HCT116 (cell line): ENCODE measurements at places on chromosomes 12 and 14.
A peak's percentile ranks its signal among the peaks of the same experiment; 100 is the strongest.

DNA sequence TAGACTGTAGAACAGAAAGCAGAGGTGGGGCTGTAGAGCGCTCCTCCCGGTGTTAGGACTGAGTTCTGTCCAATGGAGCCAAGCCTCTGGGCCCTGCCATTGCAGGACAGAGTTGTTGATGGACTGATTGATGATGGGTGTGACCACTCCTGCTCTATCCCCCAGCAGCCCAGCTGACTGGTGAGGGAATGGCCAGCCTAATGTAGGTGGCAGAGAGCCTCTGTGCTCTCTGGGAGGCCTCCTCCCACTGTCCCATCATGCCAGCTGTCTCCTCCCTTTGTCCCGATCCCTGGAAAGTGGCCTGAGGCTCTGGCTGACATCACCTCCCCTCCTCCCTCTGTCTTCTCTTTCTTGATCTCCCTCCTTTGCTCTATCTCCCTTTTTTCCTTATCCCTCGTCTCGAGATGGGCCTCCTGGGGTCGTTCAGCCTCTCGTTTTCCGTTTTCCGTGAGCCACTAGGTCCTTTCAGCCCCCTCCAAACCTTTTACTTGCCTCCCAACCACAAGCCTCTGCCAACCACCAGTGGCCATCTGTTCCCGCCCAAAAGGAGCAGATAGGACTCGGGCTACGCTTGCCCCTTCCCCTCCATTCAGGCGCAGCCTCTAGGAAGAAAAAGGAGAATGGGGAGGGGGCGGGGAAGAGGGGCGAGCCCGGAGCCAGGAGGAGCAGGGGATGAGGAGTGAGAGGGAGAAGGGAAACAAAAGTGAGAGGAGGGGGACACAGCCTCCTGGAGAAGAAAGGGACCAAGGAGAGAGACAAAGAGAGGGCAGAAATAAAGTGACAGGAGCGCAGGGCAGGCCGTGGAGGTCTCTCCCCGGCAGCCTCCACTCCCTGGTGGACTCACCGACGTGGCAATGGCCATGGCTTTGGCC is 572 bp downstream of the EFS start:
- DNase-seq, result no peak

- no peak for DNase-seq
Observed at GRCh38 chr14:32408018-32408417, 78.9 kb downstream of the AKAP6 start.

GRCh38 chr12:47346251-47347019 is 266.7 kb upstream of the AMIGO2 start:
- no peak for DNase-seq

DNA sequence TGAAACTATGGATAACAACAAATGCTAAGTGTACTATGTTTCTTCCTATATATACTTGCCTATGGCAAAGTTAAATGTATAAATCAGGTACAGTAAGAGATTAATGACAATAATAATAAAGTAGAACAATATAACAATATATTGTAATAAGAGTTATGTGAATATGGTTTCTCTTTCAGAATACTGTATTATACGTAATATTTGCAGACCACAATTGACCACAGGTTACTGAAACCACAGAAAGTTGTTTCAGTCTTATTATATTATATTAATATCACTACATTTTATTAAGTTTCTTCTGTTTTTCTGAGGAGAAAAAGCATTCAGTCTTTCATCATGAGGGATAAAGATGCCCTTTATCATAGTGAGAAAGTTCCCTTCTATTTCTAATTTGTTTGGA is 131.2 kb downstream of the EML1 start:
- DNase-seq, result no peak

DNA sequence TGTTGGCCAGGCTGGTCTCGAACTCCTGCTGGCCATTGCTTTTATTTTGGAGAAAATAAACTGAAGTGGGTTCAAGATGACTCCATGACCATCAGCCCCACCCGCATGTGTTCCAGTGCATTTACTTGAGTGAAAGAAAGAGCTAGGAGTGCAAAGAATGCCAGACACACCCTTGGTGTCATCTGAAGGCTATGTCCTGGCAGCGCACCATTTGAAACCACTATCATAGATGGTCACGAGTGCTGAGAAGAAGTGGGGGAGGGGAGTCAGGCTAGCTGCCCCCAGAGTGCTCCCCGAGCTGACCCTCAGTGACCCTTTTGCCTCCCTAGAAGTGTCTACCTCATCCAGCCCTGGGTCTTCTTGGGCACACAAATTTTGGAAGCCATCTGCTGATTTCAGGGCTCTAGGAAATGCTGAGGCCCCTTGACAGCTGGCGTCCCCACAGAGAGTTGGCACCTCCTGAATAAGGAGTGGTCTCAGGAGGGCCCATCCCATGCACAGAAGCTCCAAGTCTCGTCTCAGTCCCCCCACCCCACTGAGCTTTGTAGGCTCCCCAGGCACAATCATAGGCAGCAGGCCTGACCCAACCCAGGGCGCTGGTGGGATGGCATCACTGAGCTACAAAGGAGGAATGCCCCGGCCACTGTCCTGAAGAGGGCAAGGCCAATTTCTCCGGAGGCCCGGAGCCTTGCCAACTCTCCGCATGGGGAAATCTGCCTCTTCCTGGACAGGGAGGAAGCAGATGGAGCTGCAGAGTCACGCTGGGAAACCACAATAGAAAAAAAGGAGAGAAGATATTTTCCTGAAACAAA is 28.0 kb downstream of the PXN start:
- DNase-seq, result no peak

GRCh38 chr14:83171761-83172160 is 1638.1 kb upstream of the SEL1L start:
- no peak for DNase-seq

DNA sequence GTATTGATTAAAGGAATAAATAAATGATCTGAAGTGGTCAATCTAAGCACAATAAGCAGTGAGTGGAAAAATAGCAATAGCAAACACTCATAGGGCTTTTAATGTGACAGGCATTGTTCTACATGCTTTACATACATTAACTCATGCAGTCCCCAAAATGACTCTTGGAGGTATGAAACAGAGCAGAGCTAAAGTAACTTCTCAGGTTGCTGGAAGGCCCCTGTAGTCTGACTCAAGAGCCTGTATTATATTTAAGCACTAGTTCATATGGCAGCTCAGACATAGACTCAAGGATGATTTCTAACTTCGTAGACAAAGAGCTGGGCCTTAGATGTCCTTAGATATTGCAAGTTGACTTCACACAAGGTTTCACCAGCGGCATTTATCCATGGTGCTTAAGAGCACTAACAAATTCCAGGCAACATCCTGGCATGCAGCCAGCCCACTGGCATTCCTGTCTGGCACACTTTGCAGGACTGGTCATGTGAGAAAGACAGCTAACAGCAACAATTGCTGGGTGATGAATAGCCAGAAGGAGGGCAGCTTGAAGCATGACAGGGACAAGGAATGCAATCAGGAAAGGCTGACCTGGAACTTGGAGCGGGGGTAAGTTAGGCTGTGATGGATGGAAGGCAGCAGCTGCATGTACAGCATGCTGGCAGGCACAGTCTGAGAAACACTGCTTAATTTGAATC is 22.9 kb upstream of the KTN1 start:
- DNase-seq, result peak; percentile 38

DNA sequence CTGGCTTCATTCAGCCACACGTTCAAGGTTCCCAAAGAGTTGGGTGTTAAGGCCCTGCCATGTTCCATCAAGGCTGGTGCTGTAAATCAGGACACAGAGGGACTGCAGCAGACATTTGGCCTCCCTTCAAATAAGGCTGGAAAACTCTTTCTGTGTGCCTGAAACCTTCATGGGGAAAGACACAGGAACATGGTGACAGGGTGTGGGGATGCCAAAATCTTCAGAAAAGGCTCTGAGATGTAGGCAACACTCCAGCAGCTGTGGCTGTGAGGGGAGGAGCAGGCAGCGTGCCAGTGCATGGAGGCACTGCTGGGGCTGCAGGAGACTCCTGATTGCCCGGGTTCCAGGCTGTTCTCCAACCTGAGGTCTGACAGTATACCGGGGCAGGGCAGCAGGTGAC is 15.0 kb downstream of the POMT2 start:
- DNase-seq, result no peak

DNA sequence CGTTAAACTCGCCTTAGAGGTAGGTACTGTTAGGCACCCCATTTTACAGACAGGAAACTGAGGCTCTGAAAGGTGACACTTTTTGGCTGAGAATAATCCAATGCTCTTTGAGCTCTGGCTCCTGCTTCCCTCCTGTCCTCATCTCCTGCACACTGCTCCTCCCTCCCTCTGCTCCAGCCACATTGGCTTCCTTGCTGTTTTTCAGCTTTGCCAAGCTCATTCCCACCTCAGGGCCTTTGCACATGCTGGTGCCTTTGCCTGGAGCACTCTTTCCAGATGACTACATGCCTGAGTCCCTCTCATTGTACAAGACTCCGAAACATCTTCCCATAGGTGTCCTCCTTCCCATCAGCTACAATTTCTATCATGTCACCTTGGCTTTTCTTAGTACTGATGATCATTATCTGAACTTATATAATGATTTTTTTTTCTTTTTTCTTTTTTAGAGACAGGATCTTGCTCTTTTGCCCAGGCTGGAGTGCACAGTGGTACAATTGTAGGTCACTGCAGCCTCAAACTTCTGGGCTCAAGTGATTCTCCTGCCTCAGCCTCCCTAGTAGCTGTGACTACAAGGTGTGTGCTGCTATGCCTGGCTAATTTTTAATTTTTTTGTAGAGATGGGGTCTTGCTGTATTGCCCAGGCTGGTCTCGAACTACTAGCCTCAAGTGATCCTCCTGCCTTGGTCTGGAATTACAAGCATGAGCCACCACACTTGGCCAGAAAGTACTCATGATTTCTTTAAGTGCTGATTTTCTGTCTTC is 15.2 kb downstream of the MSI1 start:
- no peak for DNase-seq

- no peak for DNase-seq
Observed at GRCh38 chr12:94141892-94142291, 6.5 kb upstream of the PLXNC1 start.

GRCh38 chr12:70317781-70318180 is 48.3 kb upstream of the KCNMB4 start:
- DNase-seq, result no peak

GRCh38 chr12:117412465-117413188 is 51.2 kb upstream of the NOS1 start:
- no peak for DNase-seq

- DNase-seq, result peak; percentile 55
Observed at GRCh38 chr12:124392271-124392666, 97.4 kb downstream of the RFLNA start.

- DNase-seq, result no peak
Observed at GRCh38 chr14:64684091-64684490, 20.1 kb upstream of the PLEKHG3 start.

GRCh38 chr14:98348505-98348904 is 923.5 kb downstream of the BCL11B start:
- no peak for DNase-seq

DNA sequence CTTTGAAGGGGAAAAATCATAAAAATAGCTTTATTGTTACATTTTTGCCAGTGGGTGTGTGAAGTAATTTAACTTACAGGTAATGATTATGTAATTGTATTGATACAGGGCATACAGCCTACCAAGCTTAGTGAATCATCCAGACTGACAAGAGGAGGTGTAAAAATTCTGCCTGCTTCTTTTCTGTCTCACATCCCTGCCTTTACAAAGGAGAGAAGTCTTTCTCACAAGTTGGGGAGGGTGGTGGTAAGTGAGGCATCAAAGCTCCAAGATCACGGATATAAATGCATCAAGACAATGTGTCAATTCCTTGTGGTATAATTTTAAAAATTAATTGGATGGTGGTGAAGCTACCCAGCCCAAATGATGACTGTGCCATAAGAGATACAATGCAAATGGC is 39.0 kb upstream of the G2E3 start:
- DNase-seq, result no peak

DNA sequence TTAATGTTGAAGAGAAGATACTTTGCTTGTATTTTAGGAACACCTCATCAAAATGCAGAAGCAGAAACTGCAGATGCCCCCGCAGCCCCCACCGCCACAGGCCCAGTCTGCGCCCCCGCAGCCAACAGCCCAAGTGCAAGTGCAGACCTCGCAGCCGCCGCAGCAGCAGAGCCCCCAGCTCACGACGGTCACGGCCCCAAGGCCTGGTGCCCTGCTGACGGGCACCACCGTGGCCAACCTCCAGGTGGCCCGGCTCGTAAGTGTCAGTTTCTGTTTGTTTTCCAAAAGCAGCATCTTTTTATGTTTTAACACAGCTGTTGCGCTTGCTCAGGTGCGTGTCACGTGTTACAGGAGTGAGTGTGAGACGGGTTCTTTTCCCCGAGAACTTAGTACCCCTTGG is 79.5 kb downstream of the DDX51 start:
- no peak for DNase-seq

DNA sequence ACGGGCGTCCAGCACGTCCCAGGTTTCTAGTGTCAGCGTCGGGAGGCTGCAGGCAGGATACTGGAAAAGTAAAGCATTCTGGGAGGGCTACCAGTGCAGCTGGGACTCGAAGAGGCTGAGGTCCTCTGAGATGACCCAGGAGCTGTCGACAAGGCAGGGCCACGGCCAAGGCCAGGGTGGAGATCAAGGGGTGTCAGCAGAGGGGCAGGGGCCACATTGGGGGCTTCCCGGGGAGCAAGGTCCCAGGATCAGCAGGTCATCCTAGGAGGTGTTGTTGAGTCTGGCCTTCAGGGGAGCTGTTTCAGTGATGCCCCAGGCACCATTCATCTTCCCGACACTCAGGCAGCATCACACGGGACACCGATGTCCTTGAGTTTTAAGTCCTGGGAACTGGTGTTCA is 377.8 kb upstream of the SFSWAP start:
- DNase-seq, result no peak

- DNase-seq, result no peak
Observed at GRCh38 chr12:127722611-127723010, 544.4 kb upstream of the TMEM132C start.

- DNase-seq, result peak; percentile 16
Observed at GRCh38 chr14:74048281-74048680, 29.1 kb downstream of the BBOF1 start.

DNA sequence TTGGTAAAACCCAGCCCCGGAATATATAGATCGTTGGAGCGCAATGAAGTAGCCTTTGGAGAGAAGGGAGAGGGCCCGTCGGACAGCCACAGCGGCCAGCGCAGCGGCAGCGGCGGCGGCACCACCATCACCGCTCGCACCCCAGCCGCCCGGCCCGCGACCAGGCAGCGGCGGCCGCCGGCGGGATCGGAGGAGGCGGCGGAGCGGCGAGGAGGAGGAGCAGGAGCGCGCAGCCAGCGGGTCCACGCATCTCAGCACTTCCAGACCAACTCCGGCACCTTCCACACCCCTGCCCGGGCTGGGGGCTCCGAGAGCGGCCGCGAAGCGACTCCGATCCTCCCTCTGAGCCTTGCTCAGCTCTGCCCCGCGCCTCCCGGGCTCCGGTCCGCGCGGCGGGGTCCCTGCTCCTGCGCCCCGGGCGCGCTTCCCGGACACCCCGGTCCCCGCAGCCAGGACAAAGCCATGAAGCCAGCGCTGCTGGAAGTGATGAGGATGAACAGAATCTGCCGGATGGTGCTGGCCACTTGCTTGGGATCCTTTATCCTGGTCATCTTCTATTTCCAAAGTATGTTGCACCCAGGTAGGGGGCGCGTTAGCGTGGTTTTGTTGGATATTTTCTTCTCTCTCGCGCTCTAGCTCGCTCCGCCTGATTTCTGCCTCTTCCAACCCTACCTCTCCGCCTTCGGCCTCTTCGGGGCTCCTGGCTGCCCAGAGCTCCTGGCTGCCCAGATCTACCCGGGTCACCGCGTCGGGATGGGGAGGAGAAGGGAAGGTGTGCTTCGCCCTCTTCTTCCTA is 400 bp downstream of the CHST11 start:
- no peak for DNase-seq
